ENCODE measurements at places on chromosomes 12 and 14.

GRCh38 chr12:124035163-124035562 is 62.1 kb downstream of the ZNF664 start:
- DNase-seq: no peak

- DNase-seq: no peak
Observed at GRCh38 chr12:52543985-52544883, 8.7 kb downstream of the KRT71 start.

DNA sequence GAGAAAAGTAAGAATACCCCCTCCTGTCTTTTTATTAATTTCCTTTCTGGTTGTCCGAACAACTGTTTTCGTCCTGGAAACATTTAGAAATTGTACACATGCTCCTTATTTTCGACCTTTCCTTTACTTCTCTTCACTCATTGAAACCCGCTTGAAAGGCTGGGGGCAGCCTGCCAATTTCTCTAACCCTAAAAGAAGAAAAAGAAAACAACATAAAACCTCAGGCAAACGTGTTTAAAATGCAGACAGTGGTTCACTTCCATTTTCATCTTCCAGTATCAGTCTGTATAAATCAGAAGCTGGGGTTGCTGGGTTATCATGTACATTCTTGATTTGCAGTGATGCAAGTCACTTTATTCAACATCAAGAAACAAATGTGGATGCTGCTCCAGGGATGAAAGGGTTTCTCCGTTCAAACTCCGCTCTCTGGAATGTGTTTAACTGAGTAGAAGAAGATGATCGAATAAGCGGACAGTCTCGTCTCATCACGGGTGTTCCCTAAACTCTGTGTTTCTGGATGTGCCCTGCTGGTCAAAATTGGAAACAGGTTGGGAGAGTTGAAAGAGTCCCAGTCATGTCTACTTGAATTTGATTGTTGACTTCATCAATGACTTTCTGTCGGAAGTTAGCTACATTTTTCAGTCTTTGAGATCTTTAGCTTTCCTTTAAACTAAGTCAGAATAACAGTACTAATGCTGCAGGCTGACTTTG is 1042.2 kb downstream of the BCL11B start:
- no peak for DNase-seq

DNA sequence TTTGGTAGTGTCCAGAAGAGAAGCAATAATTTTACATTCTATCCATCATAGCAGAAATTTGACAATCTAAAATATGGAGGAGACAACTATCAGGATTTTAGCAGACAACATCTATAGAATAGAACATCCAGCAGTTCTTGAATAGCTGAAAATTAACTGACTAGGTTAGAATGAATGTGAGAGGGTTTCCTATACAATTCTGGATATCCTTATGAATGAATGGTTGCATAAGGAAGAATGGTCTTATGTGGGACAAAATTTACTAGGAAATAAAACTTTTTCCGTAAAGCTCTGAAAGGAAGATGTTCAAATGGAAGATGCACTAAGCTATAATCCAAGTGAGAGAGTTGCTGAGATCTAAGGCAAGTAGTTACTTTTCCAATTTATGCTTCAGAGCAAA is at the start of gene OR6C3:
OR6C3 (plus strand) TSS at position 301 of the 400 bp plus-strand sequence. CDS start 955 bp downstream, outside the sequence.
- DNase-seq: no peak

GRCh38 chr14:73591690-73592449 is at the start of gene ACOT4:
TSS of gene ACOT4 (plus strand) at chr14:73591873. CDS start at chr14:73591960, 87 bp downstream.
- DNase-seq: peak; percentile 53

GRCh38 chr14:49977126-49977841 is 84.4 kb downstream of the ARF6 start:
- peak; percentile 32 for DNase-seq

DNA sequence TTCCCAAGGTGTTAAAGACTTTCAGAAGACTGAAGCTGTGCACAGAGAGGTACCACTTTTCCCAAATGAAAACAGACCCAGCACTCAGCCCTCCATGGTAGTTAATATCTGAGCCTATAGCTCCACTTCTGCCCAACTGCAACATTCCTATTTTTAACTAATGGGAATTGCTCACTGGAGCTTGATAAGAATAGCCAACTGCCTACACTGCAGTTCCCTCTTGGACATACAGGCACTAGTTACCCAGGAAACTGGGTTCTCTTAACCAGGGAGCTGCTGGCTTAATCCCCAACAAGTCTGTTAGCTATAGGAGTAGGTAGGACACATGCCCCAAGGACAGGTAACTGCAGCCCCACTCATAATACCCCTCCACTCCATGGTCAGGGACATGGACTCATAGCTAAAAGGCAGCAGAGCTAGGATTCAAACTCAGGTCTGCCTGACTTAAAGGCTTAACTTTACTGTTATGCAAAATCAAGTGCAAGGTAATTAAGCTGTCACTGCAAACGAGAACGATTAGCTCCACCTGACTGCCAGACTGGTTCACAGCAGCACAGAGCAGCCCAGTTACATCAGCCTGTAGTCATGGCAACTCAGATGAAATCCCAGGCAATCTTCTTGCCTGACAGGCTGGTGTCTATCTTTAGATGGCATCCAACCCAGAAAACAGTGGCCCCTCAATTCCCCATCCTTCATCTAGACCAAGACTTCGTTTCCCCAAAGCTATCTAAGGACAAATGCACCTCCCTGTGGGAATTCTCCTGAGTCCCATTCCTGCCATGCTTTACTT is 77.1 kb upstream of the ACTN1 start:
- DNase-seq: no peak
